Right lobe of liver (tissue), 6 donors: ENCODE measurements at places on chromosomes 6 and 20. TPM values are rescaled to one million over a fixed set of nuclear protein-coding genes. Genes with fewer than 3 reads are reported as not detected.

DNA sequence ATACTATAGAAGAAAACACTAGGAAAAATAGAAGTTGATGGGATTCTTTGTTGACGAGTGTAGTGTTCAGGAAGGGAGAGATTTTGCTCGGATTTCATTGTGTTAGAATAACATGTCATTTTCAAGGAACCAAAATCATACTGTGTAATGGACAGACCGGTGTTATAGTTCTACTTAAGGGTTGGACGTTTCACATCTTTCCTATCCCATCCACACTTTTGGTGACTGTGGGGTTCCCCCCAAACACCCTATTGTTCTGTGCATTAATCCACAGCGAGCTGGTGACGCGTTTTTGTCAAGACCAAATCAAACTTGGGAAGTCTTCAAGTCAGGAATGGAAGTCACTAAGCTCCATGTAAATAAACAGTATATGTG lies 43.3 kb downstream of the TRIM27 start:
- H3K4me3 ChIP-seq = no peak overlapping the region
- no peak overlapping the region for H3K27ac ChIP-seq
- no peaks in the 10 kb centered on the region for H3K27me3 ChIP-seq
- H3K4me1 ChIP-seq = no peaks in the 10 kb centered on the region
- no peaks in the 10 kb centered on the region for H3K36me3 ChIP-seq
- DNase-seq = no peak

Gene SCRT2
- not detected for total RNA-seq

Gene SIRPA
- total RNA-seq = 38.5 TPM

- no peaks in the 10 kb centered on the region for H3K27me3 ChIP-seq
- no peak overlapping the region for H3K4me3 ChIP-seq
- H3K27ac ChIP-seq = no peak overlapping the region
- H3K4me1 ChIP-seq = no peaks in the 10 kb centered on the region
These were observed 4.8 kb downstream of the CRISP3 start for GRCh38 chr6:49739423-49739822.

DNA sequence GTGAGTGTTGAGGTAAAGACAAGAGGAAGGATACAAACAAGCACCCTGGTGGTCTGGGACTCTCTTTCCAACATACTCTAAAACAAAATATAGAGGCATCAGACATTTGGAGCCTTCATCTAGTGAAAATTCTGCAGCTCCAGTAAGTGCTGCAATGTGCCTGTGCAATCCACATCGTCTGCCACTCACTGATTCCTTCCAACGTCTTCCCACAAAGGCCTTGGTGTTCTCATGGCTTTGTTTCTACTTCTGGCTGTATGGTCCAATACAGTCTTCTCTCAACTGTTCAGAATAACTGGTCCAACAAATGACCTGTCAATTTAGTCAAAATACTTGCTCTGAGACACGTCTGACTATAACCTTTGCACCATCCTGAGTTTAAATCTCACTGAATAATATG lies 125.8 kb downstream of the MAP7 start:
- no peaks in the 10 kb centered on the region for H3K27me3 ChIP-seq
- H3K36me3 ChIP-seq = no peaks in the 10 kb centered on the region
- no peak overlapping the region for H3K4me3 ChIP-seq
- DNase-seq = no peak

DNA sequence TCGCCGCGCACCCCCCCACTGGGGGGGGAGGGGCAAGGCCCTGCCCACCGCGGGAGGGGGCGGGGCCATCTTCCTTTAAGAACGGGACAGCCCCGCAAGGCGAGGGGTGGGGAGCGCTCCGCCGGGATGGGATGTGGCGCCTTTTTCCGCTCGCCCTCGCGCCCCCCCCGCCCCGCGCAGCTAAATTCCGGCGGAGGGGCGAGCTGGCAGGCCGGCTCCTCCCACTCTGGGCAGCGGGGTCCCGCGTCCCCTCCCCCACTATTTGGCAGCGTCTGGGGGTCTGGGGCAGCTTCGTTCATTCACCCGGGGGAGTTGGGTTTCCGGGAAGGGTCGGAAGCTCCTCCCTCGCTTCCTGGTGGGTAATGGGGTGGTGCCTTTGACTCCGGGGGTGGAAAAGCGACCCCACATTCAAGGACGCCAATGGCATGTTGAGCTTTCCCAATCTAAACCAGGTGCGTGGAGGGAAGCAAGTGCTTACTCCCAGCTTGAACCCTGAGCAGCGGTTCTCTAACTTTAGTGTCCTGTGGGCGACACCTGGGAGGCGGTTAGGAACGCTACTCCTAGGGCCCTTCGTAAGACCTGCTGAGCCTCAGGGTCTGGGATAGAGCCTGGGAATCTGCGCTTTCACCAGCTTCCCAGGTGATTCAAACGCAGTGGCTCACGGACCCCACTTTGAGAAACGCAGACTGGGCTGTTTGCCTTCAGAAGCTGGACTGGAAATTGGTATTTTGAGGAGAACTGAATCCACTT lies 927 bp downstream of the ASXL1 start:
- H3K27ac ChIP-seq = peak overlapping the region; percentile 94
- H3K4me3 ChIP-seq = peak overlapping the region; percentile 96
- H3K27me3 ChIP-seq = no peaks in the 10 kb centered on the region

DNA sequence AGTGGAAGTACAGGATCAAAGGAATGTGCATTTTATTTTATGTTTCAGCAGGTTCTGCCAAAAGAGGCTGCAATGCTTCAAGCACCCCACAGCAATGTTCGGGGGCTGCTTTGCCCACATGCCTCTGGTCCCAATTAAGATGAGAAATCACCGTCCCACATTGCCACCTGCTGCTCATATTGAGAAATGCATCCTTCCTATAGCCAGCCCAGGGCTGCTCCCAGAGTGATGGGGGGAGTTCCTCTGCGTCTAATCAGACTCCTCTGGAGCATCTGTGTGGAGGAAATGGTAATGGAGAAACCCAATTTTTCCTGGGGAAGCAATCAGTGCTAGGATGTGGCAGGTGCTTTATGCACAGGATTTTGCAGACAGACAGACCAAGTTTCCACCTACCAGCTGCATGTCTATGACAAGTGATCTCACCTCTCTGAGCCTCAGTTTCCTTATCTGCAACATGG lies 33.7 kb downstream of the PTGIS start:
- no peak overlapping the region for H3K4me3 ChIP-seq
- no peaks in the 10 kb centered on the region for H3K36me3 ChIP-seq
- no peak overlapping the region for H3K27ac ChIP-seq

Gene SLC26A8
- 0.12 TPM for total RNA-seq

GRCh38 chr6:153309651-153310050 lies 178.6 kb upstream of the RGS17 start:
- H3K36me3 ChIP-seq = no peaks in the 10 kb centered on the region
- no peak overlapping the region for H3K27ac ChIP-seq
- no peaks in the 10 kb centered on the region for H3K4me1 ChIP-seq
- DNase-seq = no peak
- H3K4me3 ChIP-seq = no peak overlapping the region

DNA sequence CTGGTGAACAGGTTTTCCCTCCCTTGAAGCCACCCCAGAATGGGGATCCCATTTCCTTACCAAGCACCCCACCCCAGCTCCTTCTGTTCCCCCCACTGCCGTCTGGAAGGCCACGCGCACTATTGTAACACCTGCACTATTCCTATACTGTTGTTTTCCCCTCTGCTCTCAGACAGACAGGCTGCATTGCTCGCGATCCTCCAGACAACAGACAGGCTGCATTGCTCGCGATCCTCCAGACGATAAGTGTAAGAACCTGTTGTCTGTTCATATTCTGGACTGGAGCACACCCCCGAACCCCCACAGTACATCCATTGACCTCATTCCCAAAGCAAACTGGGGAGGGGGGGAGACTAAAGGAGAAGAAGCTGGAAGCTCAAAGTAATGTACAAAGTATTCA lies 72.7 kb downstream of the LY86 start:
- H3K4me3 ChIP-seq = no peak overlapping the region
- no peaks in the 10 kb centered on the region for H3K27me3 ChIP-seq
- H3K4me1 ChIP-seq = peaks cover 12% of the 10 kb centered on the region
- no peak for DNase-seq

DNA sequence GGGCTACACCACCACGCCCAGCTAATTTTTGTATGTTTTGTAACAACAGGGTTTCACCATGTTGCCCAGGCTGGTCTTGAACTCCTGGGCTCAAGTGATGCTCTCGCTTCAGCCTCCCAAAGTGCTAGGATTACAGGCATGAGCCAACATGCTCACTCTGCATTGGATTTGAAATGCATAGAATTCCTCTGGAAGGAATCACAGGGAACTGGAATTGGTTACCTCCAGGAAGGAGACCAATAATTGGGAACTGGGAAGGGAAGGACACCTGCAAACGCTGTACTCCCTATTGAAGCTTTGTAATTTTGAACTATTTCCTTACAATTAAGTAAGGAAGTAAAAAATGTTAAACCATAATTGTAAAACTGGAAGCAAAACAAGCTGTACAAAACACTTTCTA lies 12.3 kb upstream of the TP53INP2 start:
- no peak for DNase-seq
- H3K27me3 ChIP-seq = no peaks in the 10 kb centered on the region
- no peak overlapping the region for H3K4me3 ChIP-seq
- H3K36me3 ChIP-seq = no peaks in the 10 kb centered on the region

Gene TGM3
- 0.29 TPM for total RNA-seq

DNA sequence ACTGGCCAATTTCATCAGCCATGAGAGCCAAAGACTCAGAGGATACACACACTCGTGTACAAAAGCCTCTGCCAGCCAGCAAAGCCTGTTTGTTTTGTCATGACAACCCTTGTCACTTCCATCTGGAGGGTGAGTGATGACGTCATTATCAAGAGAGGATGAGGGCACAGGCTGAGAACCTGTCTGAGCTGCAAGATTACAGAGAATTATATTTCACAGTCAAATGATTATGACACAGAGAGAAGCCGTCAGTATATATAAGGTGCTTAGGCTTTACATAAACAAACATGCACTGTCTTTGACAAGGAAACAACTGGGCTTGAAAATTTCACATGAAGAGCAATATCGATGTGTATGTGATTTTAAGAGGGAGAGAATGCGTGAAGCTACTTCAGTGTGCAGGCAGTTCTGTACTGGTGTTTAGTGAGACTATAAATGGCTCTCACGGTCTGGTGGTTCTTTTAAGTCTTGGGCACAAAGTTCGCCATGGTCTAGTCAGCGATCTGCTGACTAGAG lies 36.5 kb upstream of the BCLAF1 start:
- H3K27ac ChIP-seq = no peak overlapping the region
- H3K4me3 ChIP-seq = no peak overlapping the region
- H3K36me3 ChIP-seq = no peaks in the 10 kb centered on the region
- H3K4me1 ChIP-seq = no peaks in the 10 kb centered on the region
- DNase-seq = no peak
- no peaks in the 10 kb centered on the region for H3K27me3 ChIP-seq

Gene BICRAL
- 5.6 TPM for total RNA-seq

DNA sequence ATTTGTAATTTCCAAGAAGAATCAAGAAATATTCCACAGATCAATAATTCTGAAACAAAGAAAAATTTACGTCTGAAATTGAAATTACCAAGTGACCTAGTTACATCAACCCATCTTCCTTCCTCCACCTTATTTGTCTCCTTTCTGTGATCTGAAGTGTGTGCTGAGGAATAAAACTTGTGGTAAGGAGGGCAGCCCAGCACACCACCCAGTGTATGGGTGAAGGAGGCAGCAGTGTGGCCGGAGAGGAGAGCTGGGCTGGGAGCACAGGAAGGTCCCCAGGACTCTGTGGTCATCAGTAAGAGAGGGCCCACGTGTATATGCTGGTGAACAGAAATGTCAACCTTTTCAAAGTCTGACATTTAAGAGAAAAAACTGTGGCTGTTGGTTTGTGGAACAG lies 11.3 kb upstream of the CCR6 start:
- no peak overlapping the region for H3K27ac ChIP-seq
- no peak overlapping the region for H3K4me3 ChIP-seq
- DNase-seq = no peak
- H3K36me3 ChIP-seq = no peaks in the 10 kb centered on the region
- H3K4me1 ChIP-seq = no peaks in the 10 kb centered on the region
- H3K27me3 ChIP-seq = no peaks in the 10 kb centered on the region

Gene CLVS2
- not detected for total RNA-seq

- H3K4me3 ChIP-seq = no peak overlapping the region
- H3K27ac ChIP-seq = no peak overlapping the region
- no peak for DNase-seq
- H3K4me1 ChIP-seq = no peaks in the 10 kb centered on the region
- no peaks in the 10 kb centered on the region for H3K27me3 ChIP-seq
These were observed 72.0 kb downstream of the CHMP4B start for GRCh38 chr20:33883164-33883563.

- H3K36me3 ChIP-seq = no peaks in the 10 kb centered on the region
- H3K27me3 ChIP-seq = no peaks in the 10 kb centered on the region
- H3K27ac ChIP-seq = peak overlapping the region; percentile 93
- H3K4me3 ChIP-seq = peak overlapping the region; percentile 80
These were observed 3.1 kb downstream of the QKI start for GRCh38 chr6:163417595-163417994.

Gene ADGB
- not detected for total RNA-seq

DNA sequence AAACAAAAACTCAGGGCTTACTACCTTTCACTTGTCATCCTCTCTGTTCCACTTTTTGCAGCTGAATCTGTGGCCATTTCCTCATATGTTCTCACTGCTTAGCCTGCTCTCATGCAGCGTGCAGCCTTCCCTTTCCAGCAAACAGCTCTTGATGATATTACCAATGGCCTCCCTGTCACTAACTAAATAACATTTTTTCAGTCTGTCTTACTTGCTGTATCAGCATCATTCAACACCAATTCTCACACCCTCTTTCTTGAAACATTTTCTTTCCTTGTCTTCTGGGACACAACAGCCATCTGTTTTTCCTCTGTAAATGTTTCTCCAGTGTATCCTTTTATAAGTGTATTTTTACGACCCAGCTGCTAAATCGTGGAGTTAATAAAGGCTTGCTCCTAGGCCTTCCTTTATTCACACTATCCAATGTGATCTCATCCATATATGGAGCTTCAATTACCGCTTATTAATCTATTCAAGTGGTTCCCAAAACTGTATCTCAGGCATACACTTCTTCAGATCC lies 523.6 kb upstream of the RNF217 start:
- H3K27me3 ChIP-seq = no peaks in the 10 kb centered on the region
- H3K36me3 ChIP-seq = no peaks in the 10 kb centered on the region
- no peak overlapping the region for H3K27ac ChIP-seq

DNA sequence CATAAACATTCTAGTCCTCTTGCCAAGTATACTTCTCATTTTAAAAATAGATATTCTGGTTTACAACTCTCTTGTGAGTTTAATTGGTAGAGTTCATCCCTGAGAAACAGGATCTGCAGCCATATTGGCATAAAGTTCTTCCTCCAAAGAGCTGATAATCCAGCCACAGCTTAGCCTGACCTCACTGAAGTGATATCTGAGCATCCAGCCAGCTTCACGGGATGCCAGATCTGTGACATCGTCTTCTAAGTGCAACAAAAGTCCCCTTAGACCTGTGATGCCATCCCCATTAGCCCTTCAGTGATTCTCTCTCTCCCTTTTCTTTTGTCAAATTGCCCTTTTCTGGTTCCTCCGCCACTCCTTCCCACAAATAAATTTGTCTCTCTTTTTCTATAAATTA lies 180.6 kb upstream of the STXBP5 start:
- H3K27me3 ChIP-seq = no peaks in the 10 kb centered on the region
- H3K4me3 ChIP-seq = no peak overlapping the region
- H3K36me3 ChIP-seq = no peaks in the 10 kb centered on the region
- H3K27ac ChIP-seq = no peak overlapping the region

GRCh38 chr6:5143634-5144311 lies 58.6 kb downstream of the PPP1R3G start:
- H3K36me3 ChIP-seq = no peaks in the 10 kb centered on the region
- no peaks in the 10 kb centered on the region for H3K27me3 ChIP-seq
- no peak overlapping the region for H3K4me3 ChIP-seq

Gene OOEP
- not detected for total RNA-seq

- no peaks in the 10 kb centered on the region for H3K36me3 ChIP-seq
- H3K4me3 ChIP-seq = no peak overlapping the region
- H3K27ac ChIP-seq = no peak overlapping the region
- DNase-seq = no peak
- no peaks in the 10 kb centered on the region for H3K27me3 ChIP-seq
These were observed 48.5 kb downstream of the PYGB start for GRCh38 chr20:25296094-25297093.

Gene ZC3H12D
- total RNA-seq = 0.62 TPM
